ENCODE measurements at places on chromosomes 16 and 17. TPM values are rescaled to one million over a fixed set of nuclear protein-coding genes. Genes with fewer than 3 reads are reported as not detected.
A peak's percentile ranks its signal among the peaks of the same experiment; 100 is the strongest.

DNA sequence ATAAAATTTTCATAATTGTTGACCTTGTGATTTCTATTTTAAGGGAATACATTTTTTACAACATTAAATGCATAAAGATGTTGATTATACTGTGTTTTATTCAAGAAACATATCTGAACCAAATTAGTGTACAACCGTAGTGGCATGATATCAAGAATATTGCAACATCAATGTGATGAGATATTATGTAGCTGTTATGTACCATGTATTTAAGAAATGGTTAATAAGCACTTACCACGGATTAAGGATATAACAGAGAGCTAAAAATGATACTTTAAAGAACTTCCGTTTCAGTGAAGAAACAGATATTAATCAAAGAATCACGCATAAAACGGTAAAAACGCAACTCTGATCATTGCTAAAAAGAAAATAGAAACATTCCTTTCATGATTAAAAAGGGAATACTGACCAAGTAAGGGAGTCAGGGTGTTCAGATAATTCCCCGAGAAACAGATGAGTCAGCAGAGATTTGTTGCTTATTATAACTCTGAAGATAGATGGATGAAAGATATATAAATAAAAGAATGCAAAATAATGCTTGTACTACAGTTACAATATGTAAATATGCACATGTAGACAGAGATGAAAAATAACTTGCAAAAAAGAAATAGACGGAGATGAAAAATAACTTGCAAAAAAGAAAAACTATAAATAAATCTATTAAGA is 281.9 kb upstream of the MAF start:
- DNase-seq = no peak

- DNase-seq = no peak
Observed at GRCh38 chr16:31268891-31269290, 9.1 kb downstream of the ITGAM start.

GRCh38 chr16:2088759-2089358 is 41.1 kb downstream of the TSC2 start:
- no peak for DNase-seq

DNA sequence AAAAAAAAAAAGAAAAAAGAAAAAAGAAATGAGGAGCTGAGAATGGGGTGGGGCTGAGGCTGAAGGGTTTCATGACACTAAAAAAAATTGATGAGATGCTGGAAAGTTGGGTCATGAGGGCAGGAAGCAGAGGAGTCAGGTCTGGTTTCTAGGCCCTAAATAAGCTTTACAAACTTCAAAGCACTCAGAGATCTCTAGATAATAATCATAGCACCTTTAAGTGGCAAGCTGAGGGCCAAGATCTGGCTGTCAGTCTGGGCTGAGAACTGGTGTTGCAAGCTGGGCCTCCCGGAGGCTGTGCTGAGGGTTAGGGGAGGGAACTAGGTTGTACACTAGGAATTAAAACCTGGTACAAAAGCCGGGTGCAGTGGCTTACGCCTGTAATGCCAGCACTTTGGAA is 6.4 kb downstream of the ZNF764 start:
- no peak for DNase-seq

- DNase-seq = no peak
Observed at GRCh38 chr17:49997301-49997650, 2.3 kb upstream of the DLX3 start.

DNA sequence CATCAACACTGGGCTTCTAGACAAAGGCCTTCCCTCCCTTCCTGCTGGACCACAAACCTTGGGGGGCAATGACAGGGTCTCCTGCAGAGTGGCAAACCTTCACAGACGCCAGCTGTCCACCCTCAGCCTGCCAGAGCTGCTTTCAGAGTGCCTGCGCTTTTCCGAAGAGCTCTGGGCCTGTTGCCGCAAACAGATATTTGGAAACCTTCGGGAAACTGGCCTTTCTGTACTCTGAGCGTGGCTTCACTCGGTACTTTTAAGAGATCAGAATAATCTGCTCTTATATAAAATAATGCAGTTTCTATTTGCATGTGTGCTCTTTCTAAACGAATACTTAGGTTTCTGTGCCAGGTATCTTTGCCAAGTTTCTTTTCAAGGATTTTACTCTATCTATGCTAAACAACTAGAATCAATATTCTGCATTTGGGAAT is 152.1 kb upstream of the CHMP6 start:
- no peak for DNase-seq

DNA sequence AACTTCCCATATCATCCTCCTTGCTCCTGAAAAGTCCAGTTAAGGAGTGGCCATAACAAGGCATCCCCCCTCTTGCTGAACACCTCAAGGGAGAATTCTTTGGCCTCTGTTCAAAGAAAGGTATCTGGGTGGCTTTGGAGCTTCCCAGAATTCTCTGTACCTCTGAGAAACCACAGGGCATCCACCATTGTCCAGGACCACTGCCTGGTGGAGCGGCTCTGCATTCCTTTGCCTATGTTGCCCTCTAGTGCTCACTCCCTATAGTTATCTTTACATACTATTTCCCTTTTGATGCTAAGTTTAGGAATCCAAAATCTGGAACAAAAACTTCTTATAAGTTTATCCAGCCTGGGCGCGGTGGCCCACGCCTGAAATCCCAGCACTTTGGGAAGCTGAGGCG is 30.3 kb downstream of the CHD9NB start:
- DNase-seq = peak; percentile 54

TSC2 gene
- total RNA-seq = 19.0 TPM

DNA sequence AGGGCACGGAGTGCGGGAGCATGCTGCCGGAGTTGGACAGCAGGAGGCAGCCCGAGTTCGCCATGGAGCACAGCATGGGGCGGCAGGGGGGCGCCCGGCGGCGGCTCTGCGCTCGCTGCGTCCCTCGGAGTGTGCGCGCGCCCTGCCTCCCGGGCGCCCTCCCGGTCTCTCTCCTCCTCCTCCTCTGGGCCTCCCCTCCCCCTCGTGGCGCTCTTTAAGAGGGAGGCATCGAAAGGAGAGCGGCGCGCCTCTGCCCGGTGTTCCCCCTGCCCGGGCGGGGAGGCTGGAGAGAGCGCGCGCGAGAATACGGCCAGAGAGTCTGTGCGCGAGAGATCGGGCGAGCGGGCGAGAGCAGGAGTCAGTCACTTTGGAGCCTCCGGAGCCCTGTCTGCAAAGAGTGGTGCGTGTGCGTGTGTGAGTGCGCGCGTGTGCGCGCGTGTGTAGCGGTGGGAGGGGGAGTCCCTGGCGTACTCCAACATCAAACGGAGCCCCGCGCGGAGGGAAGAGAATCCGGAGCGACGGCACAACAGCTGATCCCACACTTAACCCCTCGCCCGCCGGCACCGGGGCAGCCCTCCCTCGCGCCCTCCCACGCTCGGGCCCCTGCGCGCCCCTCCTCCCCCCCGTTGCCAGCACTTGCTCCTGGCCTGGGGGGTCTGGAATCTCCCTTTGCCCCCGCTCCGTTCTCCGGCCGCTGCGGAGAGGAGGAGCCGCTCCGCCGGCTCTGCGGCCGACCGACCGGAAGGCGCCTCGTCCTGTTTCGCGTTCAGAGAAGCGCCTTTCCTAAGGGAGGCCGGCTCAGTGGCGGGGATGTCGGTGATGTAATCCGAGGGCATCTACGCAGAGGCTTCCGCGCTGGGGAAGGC is 108.9 kb downstream of the ENGASE start:
- no peak for DNase-seq

All from RPMI7951 (cell line).